ENCODE measurements at places on chromosomes 1 and 21. TPM values are rescaled to one million over a fixed set of nuclear protein-coding genes. Genes with fewer than 3 reads are reported as not detected.
A peak's percentile ranks its signal among the peaks of the same experiment; 100 is the strongest.

- DNase-seq = no peak
Observed at GRCh38 chr1:216113181-216113580, 310.1 kb downstream of the USH2A start.

MAP3K21 gene
- 33.6 TPM for total RNA-seq

FCRL5 gene
- not detected for total RNA-seq

GRCh38 chr1:3677484-3677883, 25.2 kb downstream of the TP73 start:
- no peak for DNase-seq

GRCh38 chr1:62727656-62728407, 39.6 kb upstream of the DOCK7 start:
- no peak for DNase-seq

DNA sequence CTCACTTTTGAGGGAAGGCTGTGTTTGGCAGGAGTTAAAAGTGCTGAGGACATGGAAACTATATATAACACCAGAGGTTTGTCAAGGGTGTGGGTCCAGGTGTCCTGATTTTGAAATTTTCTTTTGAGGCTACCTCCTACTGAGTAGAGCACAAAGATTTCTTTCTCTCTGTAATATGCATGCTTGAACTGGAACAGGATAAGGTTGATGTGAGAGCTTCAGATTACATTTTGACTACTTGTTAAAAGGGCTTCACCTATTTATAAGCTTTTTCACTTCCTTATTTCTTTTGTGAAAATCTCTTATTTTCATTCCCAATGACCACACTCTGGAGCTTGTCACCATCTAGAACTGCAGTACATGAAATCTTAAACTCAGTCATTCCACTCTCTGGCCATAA, 59.8 kb upstream of the PLA2G4A start:
- peak; percentile 14 for DNase-seq

- DNase-seq = no peak
Observed at GRCh38 chr1:55076356-55076755, 37.0 kb downstream of the PCSK9 start.

DNA sequence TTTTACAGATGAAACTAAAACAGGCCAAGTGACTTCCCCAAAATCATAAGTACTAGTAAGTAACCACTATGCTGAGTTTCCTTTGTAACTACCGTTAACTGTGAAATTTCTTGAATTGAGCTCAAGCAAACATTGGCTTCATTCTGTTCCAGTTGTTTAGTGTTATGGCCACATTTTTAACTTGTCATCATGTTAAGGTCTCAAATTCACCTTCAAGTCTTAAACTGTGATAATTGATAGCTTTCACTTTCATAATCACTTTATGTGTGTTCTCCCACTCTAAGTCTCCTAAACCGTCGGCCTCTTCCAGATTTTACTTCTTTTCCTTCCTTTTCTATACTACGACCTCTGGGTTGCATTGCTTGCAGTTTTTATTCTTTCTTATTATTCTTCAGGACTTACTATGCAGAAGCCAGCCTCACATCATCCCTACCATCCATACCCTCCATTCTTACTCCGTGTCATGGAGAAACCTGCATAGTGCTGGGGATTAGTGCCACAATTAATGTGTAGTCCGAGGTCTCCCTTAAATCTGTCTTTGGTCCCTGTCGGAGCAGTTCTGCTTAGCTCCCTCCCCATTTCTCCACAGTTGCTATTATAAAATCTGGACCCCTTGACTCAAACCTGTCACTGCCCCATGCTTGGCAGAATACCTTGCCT, 5.8 kb downstream of the KIF1B start:
- no peak for DNase-seq

DNA sequence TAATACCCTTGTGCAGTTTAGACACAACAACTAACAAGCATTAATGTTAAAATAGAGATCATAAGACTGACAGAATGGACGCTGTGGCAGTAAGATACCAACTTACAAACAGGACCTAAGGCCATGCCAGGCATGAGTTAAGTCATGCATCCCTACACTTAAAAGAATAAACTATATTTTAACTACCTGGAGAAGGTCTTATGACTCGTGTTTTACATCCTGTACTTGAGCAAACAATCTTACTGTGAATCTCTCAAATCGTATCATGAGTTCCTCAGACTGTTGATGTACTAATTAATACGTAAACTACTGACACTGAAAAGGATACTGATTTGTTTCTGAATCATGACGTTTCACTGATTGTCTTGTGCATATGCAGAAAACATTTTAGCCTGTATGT, 2.0 kb upstream of the RSPH1 start:
- no peak for DNase-seq

PCAT6 gene
- 2.8 TPM for total RNA-seq

DNA sequence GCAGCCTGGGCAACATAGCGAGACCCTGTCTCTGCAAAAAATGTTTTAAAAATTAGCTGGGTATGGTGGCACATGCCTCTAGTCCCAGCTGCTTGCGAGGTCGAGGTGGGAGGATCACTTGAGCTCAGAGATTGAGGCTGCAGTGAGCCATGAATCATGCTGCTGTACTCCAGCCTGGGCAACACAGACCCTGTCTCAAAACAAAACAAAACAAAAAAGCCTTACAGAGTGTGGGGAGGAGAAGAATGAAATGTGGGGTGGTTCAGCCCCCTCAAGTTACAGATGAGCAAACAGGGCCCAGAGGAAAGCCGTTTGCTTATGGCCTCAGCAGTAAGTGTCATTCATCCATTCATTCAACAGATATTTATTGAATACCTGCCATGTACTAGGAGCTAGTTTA, 40.7 kb downstream of the RPS6KA1 start:
- no peak for DNase-seq

DNA sequence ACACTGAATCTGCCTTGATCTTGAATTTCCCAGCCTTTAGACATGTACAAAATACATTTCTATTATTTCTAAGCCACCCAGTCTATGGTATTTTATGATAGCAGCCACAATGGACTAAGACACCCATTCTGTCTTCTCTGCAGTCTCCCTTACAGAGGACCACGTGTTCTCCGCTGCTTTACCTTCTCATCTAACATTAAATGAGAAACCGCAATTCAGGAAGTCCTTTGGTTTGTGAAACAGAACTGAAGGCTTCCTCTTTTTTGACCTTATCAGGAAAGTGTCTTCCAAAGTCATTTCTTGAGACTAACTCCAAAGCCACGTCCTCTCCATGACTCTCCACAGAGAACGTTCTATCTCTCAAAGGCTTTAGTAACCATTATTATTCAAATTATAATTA, 560.1 kb downstream of the OMA1 start:
- DNase-seq = no peak

- DNase-seq = peak; percentile 44
Observed at GRCh38 chr1:53949023-53949990, 3.2 kb downstream of the LRRC42 start.

- DNase-seq = no peak
Observed at GRCh38 chr21:30958741-30959140, 77.4 kb upstream of the KRTAP11-1 start.

NGF gene
- not detected for total RNA-seq

NOTCH2NLA gene
- 53.2 TPM for total RNA-seq

KCNJ6 gene
- not detected for total RNA-seq

GTF2B gene
- total RNA-seq = 50.0 TPM

- no peak for DNase-seq
Observed at GRCh38 chr1:173467426-173467825, 9.7 kb upstream of the PRDX6 start.

USP1 gene
- 44.7 TPM for total RNA-seq

MEX3A gene
- total RNA-seq = 5.0 TPM

DNA sequence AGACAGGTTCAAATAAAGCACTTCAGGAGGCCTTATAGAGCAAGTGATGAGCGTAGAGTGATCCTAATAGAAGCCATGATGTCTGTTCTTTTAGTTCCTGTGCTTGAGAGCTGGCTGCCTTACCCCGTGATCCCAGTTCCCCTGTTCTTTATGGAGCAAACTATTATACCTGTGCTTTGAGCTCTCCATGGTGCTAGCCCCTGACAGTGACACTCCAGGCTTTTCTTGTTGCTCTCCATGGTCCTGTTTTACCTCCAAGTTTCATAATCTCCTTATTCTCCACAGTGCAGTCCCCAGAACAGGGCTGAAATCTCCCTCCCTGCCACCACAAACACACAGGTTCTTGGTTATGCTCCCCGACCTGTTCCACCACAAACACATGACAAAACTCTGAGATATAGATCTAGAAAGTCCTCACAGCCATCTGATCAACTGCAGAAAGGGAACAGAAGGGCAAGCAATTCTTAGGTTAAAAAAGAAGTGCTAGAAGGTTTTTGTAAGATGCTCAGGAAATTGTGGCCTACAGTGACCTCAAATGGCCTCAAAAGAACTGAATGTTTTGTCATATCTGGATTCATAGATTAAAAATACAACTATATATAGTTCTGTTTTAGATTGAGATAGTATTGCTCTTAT, 6.0 kb downstream of the CADM3 start:
- peak; percentile 65 for DNase-seq

GRCh38 chr1:153485863-153486262, 25.4 kb upstream of the S100A7 start:
- DNase-seq = no peak

DNA sequence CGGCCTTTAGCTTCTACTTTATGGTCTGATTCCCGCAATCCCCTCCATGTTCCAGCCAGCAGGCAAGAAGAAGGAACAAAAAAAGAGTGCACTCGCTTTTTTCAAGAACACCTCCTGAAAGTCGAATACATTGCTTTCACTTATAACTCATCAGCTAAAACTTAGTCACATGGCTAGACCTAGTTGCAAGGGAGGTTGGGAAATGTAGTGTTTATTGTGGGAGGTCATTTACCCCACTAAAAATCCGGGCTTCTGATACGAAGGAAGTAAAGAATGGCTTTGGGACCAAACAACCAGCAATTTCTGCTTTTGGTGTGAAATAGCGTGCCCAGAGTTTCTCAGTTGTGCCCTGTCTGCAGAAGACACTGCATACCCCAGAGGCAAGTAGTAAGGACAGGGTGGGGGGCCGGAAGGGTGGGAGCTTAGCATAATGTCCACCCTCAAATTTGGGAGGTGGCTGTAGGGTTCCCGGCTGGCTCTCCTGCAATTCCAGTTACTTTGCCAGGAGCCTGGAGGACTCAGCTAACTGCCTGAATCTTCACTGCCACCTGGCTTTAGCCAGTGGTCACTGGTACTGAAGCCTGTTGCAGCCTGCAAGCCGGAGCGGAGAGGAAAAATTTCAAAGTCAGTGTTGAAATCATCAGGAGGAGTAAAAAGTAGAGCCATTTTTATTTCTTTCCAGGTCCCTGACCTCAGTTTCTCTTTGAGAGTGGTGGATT, 57.7 kb upstream of the F3 start:
- DNase-seq = peak; percentile 55

- no peak for DNase-seq
Observed at GRCh38 chr1:203990118-203990517, 82.8 kb upstream of the SOX13 start.

- DNase-seq = no peak
Observed at GRCh38 chr1:46187106-46187869, 10.9 kb downstream of the POMGNT1 start.

GRCh38 chr1:159941591-159942560, 3.5 kb downstream of the IGSF9 start:
- no peak for DNase-seq

GRCh38 chr1:227946624-227947385, 927 bp downstream of the WNT9A start:
- peak; percentile 95 for DNase-seq
